ENCODE measurements at places on chromosomes 3 and 15.

GRCh38 chr15:91942720-91943394 lies 89.3 kb downstream of the SLCO3A1 start:
- DNase-seq = peak; percentile 41

GRCh38 chr15:36810656-36811449 lies 231.4 kb downstream of the CDIN1 start:
- no peak for DNase-seq

- DNase-seq = no peak
Observed at GRCh38 chr3:150748684-150749047, 14.3 kb downstream of the SIAH2 start.

- DNase-seq = no peak
Observed at GRCh38 chr15:55387027-55387426, 21.1 kb downstream of the CCPG1 start.

DNA sequence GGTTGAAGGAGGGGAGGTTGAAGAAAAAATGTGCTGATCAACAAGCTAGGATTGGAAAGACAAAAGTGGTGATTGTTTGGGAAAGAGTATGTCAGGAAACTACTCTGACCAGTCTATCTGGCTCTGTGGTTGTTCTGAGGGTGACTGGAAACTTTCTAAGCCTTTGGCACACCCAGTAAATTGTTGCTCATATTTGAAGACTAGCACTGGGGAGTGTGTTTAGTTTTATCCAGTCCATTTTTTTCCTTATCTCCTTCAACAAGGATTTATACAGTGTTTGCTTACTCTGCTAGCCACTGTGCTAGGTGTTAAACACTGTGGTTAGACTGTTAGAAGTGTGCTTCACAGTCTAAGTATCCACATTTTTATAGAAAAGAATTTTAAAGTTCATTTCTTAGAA lies 28.8 kb downstream of the PPM1L start:
- no peak for DNase-seq

DNA sequence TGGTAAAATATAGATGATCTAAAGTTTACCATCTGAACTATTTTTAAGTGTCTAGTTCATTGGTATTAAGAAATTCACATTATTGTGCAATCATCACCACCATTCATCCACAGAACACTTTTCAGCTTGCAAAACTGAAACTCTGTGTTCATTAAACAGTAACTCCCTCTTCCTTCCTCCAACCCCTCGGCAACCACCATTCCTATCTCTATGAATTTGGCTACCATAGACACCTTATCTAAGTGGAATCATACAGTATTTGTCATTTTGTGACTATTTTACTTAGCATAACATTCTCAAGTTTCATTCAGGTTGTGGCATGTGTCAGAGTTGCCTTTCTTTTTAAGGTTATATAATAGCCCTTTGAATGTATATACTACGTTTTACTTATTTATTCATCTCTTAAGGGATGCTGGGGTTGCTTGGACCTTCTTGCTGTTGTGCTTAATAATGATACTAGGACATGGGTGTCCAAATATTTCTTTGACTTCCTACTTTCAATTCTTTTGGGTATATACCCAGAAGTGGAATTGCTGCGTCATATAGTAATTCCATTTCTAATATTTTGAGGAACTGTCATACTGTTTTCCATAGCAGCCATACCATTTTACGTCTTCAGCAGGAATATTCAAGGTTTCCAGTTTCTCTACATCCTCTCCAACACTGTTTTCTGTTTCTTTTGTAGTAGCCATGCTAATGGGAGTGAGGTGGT lies 20.9 kb downstream of the KAT2B start:
- DNase-seq = no peak

DNA sequence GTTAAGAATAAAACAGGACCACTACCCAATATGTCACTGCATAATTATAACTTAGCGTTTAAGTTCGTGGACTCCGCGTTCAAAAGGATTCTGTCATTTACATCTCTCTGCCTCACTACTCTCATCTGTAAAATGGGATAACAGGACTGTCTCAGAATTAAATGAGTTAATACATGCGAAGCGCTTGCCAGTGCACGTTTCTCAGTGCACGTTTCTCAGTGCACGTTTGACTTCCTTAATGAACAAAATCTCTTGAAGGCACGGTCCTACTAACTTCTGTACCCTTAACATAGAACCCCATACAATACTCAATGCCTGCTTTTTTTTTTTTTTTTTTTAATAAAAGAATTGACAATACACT lies 499 bp downstream of the RABL3 start:
- DNase-seq = no peak

- no peak for DNase-seq
Observed at GRCh38 chr15:47974724-47975123, 146.1 kb upstream of the SLC24A5 start.

GRCh38 chr3:139676108-139676507 lies 1.7 kb downstream of the NMNAT3 start:
- no peak for DNase-seq

DNA sequence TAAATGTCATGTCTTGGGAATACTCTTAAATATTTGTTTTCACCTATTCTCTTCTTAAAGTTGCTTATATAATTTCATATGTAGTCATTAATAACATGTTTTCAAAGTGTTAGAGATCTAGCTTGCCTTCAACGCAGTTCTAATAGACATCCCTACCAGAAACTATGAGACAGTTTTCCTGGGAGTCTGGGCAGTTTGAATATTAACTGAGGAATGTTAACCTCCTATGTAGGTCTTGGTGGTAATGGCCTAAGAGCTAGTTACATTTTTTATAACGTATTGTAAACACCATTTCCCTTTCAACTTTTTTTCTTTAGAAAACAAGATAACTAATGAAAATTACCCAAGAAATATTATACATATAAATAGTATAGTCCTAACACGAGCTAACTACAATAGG lies 328.2 kb downstream of the TIGIT start:
- DNase-seq = no peak

Data from CD8-positive, alpha-beta memory T cell (primary cell).